ENCODE measurements at places on chromosomes 2 and 18.

DNA sequence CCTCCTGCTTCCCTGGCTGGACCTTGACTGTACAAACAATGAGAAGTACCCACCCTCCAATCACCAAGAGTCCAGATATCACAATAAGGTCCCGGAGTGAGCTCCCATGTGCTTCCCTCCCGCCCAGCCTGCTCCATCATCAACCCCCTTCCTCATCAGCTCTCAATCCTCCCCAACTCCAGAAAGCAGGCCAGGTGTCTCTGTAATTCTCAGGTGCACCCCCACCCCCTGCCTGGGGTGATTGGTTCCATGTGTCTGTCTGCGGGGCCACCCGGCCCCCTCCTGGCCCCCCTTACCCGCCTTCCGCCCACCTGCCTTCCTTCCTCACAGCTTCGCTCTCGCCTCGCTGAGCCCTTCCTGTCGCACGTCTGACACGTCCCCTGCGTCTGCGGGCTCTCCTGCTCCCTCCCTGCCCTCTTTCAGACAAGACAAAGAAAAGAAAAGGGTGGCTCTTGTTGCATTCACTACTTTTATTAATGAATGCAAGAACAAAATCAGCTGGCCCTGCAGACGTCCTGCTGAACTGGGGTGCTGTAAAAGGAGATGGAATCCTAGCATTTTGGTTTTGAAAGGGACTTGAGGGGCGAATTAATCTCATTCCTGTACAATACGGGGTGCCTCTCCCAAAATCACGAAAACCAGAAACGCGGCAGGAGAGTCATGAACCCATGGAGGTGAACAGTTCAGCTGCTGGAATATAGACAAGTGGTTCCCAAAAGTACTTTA lies 26.5 kb upstream of the IGFBP2 start:
- no peak for DNase-seq

DNA sequence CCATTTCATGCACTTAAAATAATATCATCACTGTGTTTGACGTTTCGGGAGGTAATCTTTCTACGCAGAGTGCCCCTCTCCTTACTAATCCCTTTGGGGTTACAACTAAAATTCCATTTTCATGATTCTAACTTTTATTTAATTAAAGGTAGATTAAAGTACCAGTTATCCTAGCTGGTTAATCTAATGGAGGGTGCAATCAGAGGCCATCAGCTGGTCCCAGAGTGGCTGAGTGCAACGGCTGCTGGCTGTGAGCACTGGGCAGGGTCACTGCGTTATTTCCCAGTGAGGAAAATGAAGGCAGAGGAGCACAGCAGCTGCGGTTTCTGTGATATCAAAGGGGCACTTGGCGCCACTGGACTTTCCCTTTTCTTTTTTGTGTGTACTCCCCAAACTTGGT lies 12.1 kb downstream of the SCYGR4 start:
- no peak for DNase-seq

DNA sequence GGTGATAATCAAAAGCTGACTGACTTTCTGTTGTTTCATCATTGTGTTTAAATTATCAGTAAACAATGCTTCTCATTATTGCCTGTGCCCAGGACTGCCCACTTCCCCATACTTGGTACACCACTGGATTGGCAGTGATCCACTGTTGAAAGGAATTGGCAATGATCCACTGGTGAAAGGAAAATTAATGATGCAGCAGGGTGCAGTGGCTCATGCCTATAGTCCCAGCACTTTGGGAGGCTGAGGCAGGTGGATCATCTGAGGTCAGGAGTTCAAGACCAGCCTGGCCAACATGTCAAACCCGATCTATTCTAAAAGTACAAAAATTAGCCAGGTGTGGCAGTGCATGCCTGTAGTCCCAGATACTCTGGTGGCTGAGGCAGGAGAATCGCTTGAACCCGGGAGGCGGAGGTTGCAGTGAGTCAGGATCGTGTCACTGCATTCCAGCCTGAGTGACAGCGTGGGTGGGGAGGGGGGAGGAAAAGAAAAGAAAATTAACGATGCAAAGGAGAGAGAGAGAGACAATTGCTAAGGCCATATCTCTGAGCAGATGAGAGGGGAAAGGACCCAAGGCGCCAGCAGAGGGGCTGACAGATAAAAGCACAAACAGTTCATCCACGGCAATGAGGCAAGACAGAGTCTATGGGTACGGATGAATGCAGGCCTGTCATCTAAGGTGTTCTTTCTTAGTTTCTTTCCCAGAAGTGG lies 10.2 kb upstream of the GTF2A1L start:
- DNase-seq, result no peak

GRCh38 chr2:98816281-98816680 lies 85.3 kb upstream of the MGAT4A start:
- DNase-seq, result no peak

- no peak for DNase-seq
Observed at GRCh38 chr2:68548396-68548795, 81.0 kb downstream of the APLF start.

DNA sequence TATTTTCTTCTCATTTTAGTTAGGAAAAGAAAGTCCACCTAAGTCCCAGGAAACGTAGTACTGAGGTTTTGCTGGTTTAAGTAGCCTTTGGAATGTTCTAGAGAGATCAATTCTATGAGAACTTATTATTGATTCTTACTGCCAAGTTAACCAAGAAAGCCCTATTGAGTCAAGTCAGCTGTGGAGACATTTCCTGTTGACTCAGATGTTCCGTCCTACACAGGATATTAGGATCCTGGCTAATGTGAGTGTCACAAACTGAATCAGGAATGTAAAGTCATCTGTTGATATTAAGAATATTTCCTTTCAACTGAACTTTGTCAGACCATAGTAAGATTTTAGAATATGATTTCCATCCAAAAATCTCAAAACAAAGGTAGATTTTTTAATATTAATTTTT lies 654.3 kb downstream of the LRRTM4 start:
- DNase-seq, result no peak

- DNase-seq, result no peak
Observed at GRCh38 chr2:138652378-138652777, 127.8 kb downstream of the NXPH2 start.

DNA sequence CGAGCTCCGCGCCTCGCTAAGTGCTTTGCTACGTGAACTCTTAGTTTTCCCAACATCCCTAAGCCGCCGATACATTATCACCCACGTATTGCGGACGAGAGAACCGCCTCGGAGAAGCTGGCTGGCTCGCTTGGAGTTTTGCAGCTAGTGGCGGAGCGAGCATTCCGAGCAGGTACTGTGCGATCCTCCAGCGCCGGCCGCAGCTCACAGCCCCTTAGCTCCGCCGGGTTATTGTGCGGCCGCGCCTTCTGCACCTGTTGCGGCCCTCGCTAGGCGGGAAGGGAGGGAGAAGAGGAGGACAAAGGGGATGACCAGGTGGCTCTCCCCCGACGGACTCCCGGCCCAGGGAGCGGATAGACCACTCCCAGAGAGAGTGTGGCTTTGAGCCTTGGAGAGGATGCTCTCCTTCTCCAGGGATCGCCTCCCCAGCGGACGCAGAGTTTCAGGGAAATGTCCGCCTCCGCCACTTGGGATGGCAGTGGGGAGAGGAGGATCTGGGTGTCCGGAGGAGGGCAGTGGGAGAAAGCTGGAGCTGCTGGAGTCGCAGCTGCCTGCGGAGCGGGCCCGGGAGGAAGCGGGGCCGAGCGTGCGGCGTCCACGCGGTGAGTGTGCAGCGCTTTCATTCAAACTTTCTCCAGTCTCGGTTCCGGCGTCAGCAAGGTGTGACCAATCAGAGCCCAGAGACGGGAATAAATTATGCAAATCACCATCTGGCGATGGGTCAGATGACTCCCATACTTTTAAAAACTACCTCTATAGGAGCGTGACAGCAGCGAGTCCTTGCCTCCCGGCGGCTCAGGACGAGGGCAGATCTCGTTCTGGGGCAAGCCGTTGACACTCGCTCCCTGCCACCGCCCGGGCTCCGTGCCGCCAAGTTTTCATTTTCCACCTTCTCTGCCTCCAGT lies at the start of gene LIPG:
TSS of gene LIPG (plus strand) at position 769 of the 905 bp plus-strand sequence. CDS start 252 bp downstream, outside the sequence.
- DNase-seq, result no peak

- DNase-seq, result no peak
Observed at GRCh38 chr2:25524507-25524906, 148.9 kb downstream of the DTNB start.

GRCh38 chr2:105773568-105773967 lies 28.9 kb downstream of the NCK2 start:
- DNase-seq, result no peak

- DNase-seq, result no peak
Observed at GRCh38 chr2:149606251-149606811, 18.8 kb upstream of the MMADHC start.

GRCh38 chr2:72142570-72143440 lies 4.9 kb downstream of the CYP26B1 start:
- no peak for DNase-seq

- DNase-seq, result no peak
Observed at GRCh38 chr2:24461685-24462084, 29.4 kb upstream of the NCOA1 start.

GRCh38 chr18:36766836-36767235 lies 62.0 kb downstream of the TPGS2 start:
- no peak for DNase-seq

DNA sequence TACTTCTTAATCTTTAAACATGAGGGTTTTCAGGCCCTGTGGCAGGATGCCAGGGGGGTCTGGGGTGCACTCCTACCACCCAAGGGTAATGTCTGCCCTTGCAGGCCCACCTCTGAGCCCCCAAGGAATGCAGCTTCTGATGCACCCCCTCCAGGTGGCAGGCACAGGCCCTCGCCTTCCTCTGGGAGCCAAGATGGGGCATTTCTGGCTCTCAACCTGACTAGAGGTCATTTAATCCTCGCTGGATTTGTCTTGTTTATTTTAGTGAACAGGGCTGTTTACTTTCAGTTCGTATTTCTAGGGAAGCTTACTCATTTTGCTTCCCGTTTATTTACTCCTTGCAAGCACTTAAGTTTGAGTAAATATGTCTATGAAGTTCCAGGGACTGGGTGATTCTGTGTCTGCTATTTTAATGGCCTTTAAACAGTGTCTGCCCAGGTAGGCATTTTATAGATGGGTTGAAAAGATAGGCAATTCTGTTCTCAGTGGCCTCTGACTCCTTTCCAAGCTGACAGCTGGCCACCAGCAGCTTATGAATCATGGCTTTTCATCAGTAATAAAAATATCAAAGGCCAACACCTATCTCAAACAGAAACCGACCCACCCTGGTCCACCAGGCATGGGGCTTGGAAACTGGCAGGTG lies 11.1 kb upstream of the DNPEP start:
- no peak for DNase-seq

- DNase-seq, result no peak
Observed at GRCh38 chr2:149049142-149049541, 10.6 kb downstream of the LYPD6B start.

DNA sequence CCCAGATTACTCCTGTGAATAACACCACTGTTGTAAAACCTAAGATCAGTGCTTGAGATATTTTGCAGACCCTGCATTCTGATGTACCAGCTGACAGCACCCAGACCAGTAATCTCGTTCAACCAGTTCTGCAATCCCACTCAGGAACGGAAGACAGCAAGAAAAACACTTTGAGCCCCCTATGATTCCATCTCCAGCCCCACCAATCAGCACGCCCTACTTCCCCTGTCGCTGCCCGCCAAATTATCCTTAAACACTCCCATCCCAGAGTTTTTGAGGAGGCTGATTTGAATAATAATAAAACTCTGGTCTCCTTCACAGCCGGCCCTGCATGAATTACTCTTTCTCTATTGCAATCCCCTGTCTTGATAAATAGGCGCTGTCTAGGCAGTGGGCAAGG lies 173.9 kb upstream of the CDH2 start:
- DNase-seq, result no peak

GRCh38 chr2:57181315-57182038 lies 865.1 kb upstream of the VRK2 start:
- no peak for DNase-seq

GRCh38 chr18:79609841-79610281 lies 69.7 kb upstream of the CTDP1 start:
- DNase-seq, result no peak

DNA sequence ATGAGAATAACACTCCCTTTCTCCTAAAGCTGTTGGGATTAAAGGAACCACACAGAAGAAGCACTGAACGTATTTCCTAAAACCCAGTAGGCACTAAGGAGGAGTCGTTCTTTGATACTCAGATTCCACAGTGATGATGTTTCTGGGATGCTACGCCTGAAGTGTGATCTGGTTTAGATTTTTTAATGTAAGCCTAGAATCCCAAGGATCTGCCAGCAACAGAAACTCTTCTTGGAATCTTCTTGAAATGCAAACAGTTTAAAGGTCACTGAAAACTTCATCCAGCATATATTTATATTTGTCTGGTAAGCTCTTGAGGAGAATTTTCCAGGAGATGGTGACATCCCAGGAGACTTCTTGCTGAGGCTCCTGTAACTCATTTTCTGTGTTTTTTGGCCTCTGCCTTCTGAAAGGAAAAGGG lies 247.6 kb upstream of the TRIB2 start:
- DNase-seq, result no peak

DNA sequence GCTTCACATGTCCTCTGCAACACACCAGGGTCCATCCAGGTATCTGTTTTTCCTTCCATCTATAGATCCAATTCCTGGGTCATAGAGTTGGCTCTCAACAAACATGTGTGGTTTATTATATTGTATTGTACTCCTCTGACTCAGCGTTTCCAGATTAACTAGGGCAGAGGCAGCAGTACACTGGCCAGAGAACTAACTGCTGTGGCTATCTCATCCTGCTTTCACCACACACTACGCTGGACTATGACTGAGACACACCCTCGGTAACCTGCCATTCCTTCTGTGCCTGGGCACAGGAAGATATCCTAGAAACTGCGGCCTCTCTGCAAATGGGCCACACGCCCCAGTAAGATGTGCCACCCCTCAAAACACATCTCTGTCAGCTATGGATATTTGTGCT lies 159.8 kb upstream of the STK17B start:
- DNase-seq, result no peak

- no peak for DNase-seq
Observed at GRCh38 chr2:210459880-210460279, 16.7 kb downstream of the LANCL1 start.

GRCh38 chr2:18910843-18911242 lies 321.5 kb upstream of the NT5C1B start:
- no peak for DNase-seq

DNA sequence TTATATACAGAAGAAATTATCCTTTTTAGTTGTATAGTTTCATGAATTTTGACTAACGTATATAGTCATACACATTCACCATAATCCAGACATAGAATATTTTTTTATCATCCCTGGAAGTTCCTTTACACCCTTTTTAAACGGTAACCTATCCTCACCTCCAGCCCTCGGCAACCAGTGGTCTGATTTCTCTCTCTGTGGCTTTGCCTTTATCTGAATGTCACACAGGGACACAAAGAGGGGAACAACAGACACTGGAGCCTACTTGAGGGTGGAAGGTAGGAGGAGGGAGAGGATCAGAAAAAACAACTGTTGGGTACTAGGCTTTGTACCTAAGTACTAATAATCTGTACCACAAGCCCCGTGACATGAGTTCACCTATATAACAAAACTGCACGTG lies 191.9 kb downstream of the MC4R start:
- DNase-seq, result no peak

- DNase-seq, result no peak
Observed at GRCh38 chr2:98458207-98458606, 13.5 kb downstream of the INPP4A start.
